EL (cell line): ENCODE measurements at places on chromosomes 4 and X.

- DNase-seq, result no peak
Observed at GRCh38 chrX:95903490-95903889, 781.2 kb upstream of the DIAPH2 start.

GRCh38 chr4:105620640-105621323 lies 68.4 kb downstream of the ARHGEF38 start:
- peak; percentile 75 for DNase-seq

GRCh38 chr4:142278663-142279062 lies 567.4 kb downstream of the INPP4B start:
- DNase-seq, result no peak

- no peak for DNase-seq
Observed at GRCh38 chrX:93673056-93673868, at the start of gene NAP1L3. NAP1L3 (minus strand) TSS chrX:93673578; CDS start chrX:93673304, 274 bp downstream.

GRCh38 chr4:8144359-8144758 lies 14.3 kb downstream of the ABLIM2 start:
- no peak for DNase-seq

DNA sequence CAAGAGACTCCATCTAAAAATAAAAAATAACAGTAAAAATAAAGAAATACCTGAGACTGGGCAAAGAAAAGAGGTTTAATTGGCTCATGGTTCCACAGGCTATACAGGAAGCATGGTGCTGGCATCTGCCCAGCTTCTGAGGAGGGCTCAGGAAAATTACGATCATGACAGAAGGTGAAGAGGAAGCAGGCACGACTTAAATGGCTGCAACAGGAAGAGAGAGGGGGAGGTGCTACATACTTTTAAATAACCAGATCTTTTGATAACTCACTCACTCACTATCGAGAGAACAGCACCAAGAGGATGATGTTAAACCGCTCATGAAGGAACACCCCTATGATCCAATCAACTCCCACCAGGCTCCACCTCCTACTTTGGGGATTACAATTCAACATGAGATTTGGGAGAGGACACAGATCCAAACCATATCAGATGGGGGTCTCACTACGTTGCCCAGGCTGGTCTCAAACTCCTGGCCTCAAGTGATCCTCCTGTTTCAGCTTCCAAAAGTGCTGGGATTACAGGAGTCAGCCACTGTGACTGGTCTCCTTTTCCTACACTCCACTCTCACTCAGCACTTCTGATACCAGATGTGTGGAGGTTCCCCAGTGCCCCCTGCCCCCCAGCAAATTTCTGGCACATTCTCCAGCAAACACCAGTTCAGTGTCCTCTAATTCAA lies 11.9 kb upstream of the ZNF157 start:
- DNase-seq, result peak; percentile 1

DNA sequence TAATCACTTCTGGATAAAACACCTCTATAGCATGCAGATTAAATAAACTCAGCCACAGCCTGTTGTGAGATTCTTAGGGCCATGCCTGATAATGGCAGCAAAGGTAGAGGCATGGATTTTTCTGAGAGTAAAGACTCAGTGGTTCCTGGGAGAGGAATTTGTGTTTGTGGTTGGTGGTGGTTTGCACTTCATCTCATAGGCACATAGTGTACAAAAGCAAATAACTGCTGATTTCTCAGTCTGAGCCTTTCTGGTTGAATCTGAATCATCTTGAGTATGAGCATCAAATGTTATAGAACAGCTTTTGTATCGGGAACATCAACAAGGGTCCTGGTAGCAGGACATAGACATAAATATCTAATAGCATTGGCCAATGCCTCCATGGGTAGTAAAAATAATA lies 274.3 kb downstream of the FRMPD4 start:
- no peak for DNase-seq

DNA sequence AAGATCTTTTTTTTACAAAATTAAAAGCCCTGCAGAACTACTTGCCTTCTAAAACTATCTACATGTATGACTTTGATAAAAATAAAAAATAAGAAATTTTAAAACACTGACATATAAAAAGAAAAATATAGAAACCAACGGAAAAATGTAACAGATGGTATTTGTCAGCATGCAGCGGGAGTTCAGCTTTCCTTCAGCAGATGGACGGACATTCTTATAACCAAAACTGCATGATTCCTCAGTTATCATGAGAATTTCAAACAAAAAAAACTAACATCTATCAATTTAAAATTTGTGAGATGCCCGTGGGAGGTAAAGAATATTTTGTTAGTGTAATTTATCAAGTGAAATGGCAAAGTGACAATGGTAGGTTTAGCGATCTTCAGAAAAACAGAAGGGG lies 23.2 kb downstream of the RWDD4 start:
- no peak for DNase-seq

GRCh38 chrX:37684426-37684825 lies 1.2 kb upstream of the XK start:
- DNase-seq, result no peak

GRCh38 chrX:28639451-28639850 lies 52.2 kb downstream of the IL1RAPL1 start:
- DNase-seq, result no peak

- no peak for DNase-seq
Observed at GRCh38 chrX:44428989-44429627, 85.6 kb upstream of the EFHC2 start.

- DNase-seq, result no peak
Observed at GRCh38 chrX:9003041-9003440, 30.9 kb downstream of the FAM9B start.

GRCh38 chr4:173475751-173476150 lies 54.3 kb downstream of the HAND2 start:
- no peak for DNase-seq
